Renal cortical epithelial cell (primary cell): ENCODE measurements at places on chromosomes 6 and 20. TPM values are rescaled to one million over a fixed set of nuclear protein-coding genes. Genes with fewer than 3 reads are reported as not detected.

OR2H1 gene
- not detected in 2 replicates for total RNA-seq

FAM209B gene
- not detected in 2 replicates for total RNA-seq

DNA sequence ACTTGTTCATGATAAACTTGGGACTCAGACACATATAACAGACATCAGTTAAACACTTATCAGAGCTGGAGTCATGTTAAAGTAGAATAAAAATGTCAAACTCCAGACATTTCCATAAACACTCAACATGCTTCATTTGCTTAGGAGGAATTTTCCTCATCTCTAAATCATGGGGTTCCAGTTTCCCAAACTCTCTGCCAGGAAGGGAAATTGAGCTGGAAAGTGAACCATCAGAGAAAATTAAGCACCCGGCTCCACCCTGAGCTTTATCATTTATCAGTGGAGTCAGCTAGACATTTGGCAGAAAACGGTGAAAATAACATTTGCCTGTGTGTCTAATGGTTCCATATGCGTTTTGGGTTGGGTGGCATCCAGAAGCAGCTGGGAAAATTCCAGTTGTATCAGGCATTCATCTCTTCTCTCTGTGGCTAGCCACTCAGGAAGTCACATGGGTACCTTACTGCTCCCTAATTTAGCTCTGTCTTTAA is 25.3 kb upstream of the ZNFX1 start:
- no peak for DNase-seq

KIF25 gene
- 0.05 TPM in 1 of 2 replicates, not detected in the other for total RNA-seq

DNA sequence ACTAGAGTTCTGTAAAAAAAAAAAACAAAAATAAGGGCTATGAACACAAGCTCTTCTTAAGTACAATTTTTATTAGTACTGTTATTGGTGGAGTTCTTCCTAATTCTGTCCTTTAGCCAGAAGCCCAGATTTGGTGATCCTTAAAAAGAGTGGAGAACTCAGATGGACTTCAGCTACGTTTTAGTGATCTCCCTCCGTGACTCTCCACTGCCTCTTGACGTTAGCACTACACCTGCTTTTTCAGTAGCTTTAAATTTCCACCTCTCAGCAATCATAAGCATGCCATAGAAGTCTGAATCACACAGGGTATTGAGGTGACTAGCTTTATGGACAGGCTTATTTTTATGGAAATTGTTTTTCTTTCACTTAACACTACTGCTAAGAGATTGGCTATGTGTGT is 17.7 kb downstream of the DHX35 start:
- DNase-seq: no peak

DNA sequence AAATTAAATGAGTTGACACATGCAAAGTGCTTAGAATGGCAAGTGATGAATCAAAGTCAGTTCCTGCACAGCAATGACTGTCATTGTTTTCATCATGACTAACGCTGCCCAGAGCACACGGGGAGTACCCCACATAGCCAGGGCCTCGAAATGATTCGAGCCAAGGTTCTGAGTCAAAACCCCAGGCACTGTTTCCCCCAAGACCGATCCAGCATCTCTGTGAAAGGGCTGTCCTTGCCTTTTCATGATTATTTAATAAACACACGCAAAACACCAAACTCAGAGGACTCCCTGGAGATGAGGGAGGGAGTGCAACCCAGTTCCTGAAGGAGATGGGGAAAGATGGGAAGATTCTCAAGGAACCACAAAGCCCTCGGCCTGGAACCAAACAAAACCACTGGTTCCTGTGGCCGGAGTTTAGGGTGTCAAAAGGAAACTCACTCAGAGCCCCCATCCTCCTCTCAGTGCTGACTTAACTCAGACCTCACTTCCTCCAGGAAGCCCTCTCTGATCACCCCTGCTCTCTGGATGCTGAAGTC is 3.8 kb downstream of the PREX1 start:
- peak; percentile 50 for DNase-seq

DNA sequence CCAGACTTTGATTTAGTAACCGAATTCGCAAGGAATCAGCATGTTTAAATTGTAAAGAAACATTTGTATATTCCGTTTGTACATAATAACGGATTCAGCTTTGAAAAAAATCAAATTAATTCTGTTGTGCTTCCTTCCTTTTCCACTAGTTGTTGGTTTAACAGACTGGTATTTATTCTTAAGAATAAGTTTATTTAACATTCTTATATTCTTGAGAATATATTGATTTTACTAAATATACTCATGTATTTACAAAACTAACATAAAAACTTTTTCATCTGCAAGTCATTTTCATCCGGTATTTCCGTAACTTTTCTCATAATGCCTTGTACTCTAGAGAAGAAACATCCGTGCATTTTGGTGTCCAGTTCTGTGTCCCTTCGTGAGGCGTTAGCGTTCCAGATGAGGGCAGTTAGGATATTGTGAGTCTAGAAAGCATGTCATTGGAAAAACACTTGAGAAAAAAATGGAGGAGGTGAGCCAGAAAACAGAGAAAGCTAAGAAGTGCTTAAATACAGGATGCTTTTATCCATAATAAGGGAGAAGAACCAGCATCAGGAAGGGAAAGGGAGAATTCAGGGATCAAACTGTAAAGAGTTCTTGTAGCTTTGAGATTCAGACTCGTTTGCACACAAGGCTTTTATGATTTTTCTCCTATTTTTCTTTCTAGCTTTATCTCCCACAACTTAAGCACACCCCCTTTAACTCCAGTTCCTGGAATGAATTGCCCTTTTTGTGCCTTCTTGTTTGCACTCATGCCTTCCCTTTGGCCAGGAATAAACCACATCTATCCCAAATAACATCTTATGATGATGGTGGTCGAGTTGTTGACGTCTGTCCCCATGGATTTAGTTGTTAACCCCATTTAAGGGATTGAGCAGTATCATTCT is 1.8 kb downstream of the WRNIP1 start:
- DNase-seq: no peak

DNA sequence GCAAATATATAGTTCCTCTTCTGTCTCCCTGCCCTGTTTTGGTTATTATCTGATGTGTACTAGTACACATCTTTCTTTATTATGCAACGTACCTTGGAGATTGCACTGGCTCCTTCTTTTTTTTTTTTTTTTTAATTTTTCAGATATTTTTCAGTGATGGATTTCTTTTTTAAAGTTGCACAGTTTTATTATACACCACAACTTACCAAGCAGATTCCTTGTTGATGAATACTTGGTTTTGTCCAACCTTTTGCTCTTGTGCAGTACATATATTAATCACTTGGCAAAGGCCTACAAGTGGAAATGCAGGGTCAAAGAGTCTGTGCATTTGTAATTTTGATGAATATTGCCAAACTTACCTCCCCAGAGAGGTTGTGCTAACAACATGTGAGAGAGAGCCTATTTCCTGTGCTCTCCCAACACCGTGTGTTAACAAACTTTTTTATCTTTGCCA is 50.1 kb upstream of the RNF24 start:
- DNase-seq: peak; percentile 33

- peak; percentile 9 for DNase-seq
Measured at GRCh38 chr20:60694763-60695162, 557.3 kb upstream of the CDH4 start.

HLA-G gene
- total RNA-seq: 1.7 and 5.7 TPM in 2 replicates

GRCh38 chr6:10730254-10730653 is 7.4 kb downstream of the TMEM14C start:
- DNase-seq: no peak

- DNase-seq: no peak
Measured at GRCh38 chr20:57004416-57004815, 262.0 kb downstream of the BMP7 start.
